ENCODE measurements at places on chromosomes 2 and 18.

- DNase-seq: no peak
Observed at GRCh38 chr2:45269149-45269793, 260.0 kb upstream of the SIX2 start.

DNA sequence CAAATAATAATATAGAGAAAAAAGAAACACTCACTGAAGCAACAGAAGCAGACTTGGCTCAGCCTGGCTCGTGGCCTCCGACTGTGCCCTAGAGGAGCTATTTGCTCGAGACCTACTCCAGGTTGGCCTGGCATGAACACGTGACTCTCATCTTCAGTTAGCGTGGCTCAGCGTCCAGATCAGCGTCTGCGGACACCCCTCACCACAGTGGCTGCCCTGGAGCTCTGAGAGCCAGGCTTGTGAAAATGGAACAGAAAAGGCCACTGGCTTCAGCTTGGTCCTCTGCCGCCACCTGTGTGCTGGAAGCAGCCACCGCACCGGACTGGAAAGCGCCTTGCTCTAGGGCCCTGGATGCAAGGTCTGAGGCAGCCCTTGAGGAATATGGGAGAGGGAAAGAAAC, 1184.0 kb upstream of the GYPC start:
- DNase-seq: no peak

- DNase-seq: no peak
Observed at GRCh38 chr2:189551808-189552207, 28.8 kb downstream of the SLC40A1 start.

- no peak for DNase-seq
Observed at GRCh38 chr18:42052122-42052708, 97.2 kb downstream of the PIK3C3 start.

GRCh38 chr2:102848366-102848839, 86.6 kb downstream of the TMEM182 start:
- no peak for DNase-seq

- no peak for DNase-seq
Observed at GRCh38 chr18:50424877-50425690, 50.2 kb downstream of the SKA1 start.

DNA sequence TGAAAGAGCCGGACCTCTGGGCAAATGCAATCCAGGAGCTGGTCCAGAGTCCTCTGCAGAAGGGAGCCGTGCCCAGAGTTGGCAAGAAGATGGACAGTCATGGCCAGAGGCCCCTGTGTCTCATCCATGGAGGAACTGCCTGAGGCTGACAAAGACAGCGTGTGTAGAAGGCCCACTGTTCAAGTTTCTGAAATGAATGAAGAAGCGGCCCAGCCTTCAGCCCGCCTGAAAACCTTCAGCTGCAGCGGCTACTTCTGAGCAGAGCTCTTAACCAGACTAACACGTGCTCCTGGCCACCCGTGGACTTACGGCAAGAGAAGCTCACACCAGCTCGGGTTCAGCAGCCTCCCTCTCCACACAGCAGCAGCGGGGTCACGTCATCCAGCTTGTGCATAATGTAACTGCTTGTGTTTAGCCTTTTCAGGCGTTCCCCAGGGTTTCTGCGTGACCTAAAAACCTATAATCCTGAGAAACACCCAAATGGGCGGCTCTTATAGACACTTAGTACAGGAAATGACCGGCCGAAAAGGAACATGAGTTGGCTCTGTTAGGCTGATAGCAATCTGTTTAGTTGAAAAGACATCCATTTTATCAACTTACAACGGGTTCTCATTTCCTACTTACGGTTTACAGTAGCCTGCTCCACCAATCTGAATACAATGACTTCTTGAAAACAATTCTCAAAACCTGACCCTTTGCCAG, at the start of gene FAM124B:
FAM124B (minus strand) TSS at position 467 of the 702 bp plus-strand sequence; CDS start at position 128, 339 bp downstream.
- DNase-seq: no peak

- DNase-seq: no peak
Observed at GRCh38 chr2:60500861-60501260, 52.6 kb downstream of the BCL11A start.

DNA sequence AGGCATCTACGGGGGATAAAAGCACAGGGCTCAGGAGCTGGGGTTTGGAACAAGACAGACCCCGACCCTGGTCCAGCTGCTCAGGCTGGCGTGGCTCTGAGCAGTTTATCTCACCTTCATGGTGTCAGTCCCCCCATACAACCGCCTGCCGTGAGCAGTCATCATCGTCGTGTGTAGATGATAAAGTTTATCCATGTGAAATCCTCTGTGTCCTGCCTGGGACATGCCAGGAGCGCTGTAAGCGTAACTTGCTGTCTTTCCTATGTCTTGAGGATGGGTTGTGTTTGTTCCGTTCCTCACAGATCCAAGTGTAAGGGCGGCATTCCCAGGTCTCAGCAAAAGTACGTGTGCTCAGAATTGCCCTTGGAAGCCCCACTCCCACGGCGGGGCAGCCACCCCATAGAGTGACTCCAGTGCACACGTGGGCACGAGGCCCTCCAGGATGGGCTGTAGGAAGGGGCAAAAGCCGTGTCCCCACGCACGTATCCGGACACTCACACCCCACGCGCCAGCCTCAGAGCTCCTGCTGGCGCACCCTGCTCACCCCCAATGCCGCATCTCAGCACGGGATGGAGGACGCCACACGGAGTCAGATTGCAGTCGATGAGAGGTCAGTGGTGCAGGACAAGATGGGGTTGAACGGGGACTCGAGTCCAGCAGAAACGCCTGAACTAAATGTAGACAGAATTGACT, 50.9 kb downstream of the ADI1 start:
- no peak for DNase-seq

DNA sequence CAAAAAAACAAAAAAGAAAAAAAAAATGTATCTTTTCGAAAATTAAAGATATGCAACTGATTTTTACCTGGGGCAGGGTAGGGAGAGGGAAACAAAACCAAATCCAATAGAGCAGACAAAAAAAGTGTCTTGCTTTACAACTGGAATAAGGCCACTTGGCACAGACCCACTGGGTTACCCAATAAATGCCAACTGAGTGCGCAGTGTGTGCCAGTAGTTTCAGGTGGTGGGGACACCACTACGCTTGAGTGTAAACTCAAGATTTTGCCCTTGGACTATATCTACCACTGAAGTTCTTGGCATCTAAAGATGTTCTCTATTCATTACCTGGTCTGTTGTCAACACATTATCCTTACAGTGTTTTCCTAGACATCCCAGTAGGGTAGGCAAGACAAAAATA, 16.3 kb downstream of the VPS4B start:
- no peak for DNase-seq

DNA sequence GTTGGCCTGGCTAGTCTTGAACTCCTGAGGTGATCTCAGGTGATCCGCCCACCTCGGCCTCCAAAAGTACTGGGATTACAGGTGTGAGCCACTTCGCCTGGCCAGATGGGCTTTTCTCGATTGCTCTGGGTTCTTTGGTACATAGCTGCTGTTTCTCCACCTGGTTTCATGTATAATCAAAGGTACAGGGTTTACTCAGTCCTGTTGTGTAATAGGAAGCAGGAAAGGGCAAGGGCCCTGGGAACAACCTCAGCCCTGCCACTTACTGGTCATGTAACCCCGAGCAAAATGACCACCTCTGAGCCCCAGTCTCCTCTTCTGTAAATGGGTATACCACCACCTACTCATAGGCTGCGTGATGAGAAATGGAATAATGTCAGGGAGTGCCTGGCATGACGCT, 34.0 kb downstream of the RMC1 start:
- DNase-seq: no peak

DNA sequence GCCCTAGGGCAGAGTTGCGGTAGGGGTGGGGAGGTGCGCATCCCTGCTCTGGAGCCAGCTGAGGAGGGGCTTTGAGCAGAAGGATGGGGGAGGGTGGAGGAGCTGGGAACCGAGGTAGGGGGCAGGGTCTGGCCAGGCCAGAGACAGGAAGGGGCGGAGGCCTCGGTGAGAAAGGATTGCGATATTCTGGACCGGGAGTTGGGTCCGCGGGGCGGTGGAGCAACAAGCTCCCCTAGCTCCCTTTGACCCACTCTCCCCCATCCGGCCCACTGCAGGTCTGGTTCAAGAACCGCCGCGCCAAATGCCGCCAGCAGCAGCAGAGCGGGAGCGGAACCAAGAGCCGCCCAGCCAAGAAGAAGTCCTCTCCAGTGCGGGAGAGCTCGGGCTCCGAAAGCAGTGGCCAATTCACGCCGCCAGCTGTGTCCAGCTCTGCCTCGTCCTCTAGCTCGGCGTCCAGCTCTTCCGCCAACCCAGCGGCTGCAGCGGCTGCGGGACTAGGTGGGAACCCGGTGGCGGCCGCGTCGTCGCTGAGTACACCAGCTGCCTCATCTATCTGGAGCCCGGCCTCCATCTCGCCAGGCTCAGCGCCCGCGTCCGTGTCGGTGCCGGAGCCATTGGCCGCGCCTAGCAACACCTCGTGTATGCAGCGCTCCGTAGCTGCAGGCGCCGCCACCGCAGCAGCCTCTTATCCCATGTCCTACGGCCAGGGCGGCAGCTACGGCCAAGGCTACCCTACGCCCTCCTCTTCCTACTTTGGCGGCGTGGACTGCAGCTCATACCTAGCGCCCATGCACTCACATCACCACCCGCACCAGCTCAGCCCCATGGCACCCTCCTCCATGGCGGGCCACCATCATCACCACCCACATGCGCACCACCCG, 4.8 kb downstream of the OTX1 start:
- no peak for DNase-seq

GRCh38 chr18:39019989-39020388, 1454.4 kb upstream of the CELF4 start:
- no peak for DNase-seq

DNA sequence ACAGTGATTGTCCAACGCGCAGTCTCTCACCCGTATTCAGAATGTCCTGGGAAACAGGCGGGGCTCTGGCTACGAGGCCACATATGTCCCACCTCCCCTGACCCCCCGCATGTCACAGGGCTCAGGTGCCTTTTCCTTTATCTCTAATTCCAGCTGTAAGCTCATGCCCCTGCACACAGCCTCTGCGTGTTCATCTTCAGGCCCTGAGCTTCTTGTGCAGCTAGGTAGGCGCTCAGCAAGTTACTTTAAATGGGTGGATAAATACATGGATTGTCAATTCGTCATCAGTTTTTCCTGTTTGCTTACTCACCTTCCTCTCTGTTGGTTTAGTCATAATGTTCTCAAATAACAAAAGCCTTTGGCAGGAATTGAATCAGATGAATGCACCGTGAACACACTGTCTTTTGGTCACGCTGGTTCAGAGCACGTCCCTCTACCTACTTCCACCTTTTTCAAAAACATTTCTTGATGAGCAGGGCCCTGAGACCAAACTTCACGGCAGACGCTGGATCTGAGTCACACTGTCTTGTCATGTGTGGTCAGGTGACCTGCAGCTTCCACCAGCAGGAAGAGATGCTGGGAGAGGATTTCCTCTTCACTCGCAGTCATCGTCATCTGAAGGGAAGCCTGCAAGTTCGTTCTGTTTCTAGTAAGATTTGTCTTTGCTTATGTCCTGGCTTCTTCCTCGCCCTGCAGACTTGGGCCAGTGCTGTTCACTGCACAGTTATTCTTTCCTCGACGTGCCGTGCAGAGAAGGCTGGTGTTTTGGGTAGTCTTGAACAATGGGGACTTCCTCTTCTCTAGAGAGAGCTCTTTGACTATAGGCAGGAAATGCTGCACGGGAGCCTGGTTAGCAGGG, 138.1 kb downstream of the PTGR3 start:
- no peak for DNase-seq

DNA sequence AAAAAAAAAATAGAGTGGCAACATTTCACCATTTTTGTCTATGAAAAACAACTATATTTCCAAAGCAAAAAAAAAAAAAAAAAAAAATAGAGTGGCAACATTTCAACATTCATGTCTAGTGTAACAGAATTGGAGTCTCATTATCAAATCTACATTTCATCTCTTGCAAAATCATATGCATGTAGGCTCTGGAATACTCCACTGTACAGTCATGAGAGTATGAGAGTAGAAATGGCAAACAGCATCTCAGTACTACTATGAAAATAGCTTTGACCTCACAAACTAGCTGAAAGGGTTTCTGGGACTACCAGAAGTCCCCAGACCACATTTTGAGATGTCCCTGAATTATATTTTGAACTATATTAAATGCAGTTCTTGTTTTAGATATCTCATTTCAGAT, 82.8 kb downstream of the SMAD2 start:
- no peak for DNase-seq

DNA sequence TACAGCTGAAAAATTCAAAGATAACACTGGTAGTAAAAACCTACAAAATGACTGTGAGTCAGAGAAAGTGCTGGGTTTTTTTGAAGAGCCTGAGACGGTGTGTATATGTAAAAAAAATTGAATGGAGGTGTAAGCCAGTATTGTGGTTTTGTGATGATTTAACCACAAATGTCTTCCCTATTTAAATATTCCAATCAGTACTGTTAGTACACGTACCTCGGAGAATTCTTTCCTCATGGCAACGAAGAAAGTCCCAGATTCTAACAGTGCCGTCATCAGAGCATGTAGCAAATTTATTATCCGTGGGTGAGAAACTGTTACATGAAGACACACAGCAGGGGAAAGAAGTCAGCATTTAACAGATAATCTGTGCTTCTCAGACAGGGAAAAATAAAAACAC, 48.1 kb downstream of the WDR33 start:
- DNase-seq: no peak

DNA sequence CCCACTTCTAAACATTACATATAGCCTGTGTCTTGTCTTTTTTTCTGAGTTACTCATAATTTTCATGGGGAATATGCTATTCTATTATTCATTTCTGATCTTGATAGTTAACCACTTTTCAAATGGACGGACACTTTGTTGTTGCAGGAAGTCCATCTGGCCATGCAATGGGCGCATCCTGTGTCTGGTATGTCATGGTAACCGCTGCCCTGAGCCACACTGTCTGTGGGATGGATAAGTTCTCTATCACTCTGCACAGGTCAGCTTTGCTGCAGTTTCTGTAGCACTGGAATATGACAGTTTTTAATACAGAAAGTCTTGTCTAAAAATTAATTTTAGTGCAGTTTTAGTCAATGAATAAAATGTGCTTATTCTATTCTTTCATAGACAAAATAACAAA, 3.3 kb downstream of the G6PC2 start:
- no peak for DNase-seq

DNA sequence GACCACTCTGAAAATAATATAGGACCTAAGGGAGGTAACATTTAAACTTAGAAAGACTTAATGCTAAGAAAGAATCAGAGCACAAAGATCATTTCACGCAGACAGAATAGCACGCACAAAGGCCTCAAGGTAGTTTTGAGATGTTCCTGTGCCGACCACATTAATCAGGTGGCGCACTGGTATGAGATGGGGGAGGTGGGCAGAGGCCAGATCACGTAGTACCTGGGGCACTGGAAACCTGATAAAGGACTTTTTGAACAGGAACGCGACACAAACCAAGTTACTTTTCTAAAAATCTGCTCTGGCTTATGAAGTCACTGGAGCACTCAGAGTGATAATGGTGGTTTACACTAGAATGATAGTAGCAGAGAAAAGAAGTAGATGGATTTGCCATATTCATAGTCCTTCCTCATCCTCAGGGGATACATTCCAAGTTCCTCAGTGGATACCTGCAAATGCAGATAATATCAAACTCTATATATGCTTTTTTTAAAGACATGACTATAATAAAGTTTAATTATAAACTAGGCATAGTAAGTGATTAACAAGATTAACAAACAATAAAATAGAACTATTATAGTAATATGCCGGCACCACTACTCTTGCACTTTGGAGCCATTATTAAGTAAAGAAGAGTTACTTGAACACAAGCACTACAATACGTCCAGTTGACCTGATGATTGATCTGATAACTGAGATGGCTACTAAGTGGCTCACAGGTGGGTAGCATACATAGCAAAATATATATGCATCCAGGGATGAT, 42.6 kb upstream of the CDCA7 start:
- no peak for DNase-seq

Measured in activated CD4-positive, CD25-positive, alpha-beta regulatory T cell (primary cell).